ENCODE measurements at places on chromosomes 3 and 15.
A peak's percentile ranks its signal among the peaks of the same experiment; 100 is the strongest.

GRCh38 chr3:107540857-107541256 is 18.1 kb downstream of the BBX start:
- DNase-seq, result no peak

DNA sequence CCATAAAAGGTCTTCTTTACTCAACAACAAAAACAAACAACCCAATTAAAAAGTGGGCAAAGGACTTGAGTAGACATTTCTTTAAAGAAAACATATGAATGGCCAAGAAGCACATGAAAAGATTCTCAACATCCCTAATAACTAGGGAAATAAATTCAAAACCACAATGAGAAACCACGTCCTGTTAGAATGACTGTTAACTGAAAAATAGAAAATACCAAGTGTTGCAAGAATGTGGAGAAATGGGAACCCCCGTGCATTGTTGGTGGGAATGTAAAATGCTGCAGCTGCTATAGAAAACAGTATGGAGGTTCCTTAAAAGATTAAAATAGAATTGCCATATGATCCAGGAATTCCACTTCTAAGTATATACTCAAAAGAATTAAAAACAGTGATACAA is 34.8 kb downstream of the NMNAT3 start:
- DNase-seq, result no peak

- DNase-seq, result no peak
Observed at GRCh38 chr15:92118162-92118935, 264.8 kb downstream of the SLCO3A1 start.

- no peak for DNase-seq
Observed at GRCh38 chr3:128435058-128435457, 31.6 kb downstream of the DNAJB8 start.

GRCh38 chr3:76943058-76943457 is 96.8 kb upstream of the ROBO2 start:
- DNase-seq, result no peak

DNA sequence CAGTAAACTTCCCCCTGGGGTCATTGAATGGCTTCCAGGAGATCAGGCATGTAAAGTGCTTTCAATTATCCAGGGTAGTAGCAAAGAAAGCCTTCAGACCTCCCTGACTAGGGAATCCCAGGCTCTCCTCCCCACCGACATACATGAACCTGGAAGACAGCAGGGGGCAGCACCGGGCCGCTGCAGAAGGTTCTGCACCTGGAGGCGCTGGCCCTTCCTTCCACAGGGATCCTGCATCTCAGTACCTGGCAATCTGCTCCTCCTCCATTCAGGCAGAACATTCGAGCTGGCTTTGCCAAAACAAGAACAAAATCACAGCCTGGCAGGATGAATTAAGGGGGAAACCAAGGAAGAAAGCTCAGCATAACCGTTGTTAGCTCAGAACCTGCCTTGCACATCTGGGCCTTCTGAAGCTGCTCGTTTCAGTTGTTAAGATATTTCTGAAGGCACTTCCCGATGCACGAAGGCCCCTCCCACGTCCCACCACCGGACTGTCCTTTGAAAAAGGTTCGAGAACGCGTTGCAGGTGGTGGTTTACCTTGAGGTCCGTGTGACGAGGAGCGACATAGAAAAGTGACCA is 237.7 kb downstream of the SLCO3A1 start:
- peak; percentile 10 for DNase-seq

All from HTR-8/SVneo (cell line).